ENCODE measurements at places on chromosomes 4 and X. TPM values are rescaled to one million over a fixed set of nuclear protein-coding genes. Genes with fewer than 3 reads are reported as not detected.

GRCh38 chrX:38268011-38268410, 47.3 kb upstream of the SRPX start:
- DNase-seq, result no peak

DNA sequence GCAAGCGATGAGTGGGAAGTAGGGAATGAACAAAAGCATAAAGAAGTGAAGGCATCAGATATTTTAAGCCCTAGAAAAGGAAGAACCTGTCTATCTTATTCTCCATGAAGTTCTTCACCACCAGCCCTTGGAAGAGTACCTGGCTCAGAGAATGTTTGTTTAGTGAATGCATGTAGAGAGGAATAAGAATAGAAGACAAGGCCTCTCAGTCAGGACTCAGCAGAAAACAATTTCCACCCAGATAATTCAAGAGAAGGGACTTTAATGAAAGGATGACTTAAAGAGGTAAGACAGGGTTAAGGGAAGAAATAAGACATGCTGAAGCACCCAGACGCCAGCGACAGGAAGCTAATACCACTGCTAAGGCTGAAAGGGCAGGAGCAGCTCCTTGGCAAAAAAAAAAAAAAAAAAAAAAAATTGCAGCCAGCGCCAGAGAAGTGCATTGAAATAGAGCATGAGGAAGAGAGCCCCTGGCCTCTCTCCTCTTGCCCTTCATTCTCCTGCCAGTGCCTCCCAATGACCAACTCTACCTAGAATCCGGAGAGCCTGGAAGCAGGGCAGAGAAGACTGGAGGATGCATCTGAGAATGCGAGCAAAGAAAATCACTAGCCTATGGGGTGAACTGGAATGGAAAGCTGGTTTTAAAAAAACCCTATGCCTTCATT, 47.2 kb upstream of the RASGEF1B start:
- DNase-seq, result no peak

DNA sequence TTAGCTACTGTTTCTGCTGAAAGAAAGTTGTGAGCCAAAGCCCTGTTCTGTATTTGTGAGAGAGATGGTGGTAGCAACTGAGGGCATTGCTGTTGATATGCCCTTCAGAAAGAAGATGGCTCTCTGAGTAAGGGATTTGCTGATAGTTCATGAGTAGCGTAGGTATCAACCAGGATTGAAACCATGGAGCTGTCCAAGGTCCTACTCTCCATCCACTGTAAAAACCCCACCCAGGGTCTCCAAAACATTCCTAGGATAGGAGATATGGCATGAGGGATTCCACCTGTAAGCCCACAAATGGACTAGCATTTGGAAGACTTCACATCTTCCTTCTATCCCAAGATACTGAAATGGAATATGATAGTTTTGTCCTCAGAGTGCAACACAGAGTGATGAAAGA, 277.1 kb upstream of the PRKX start:
- DNase-seq, result peak; percentile 1

Gene EPHA5
- polyA plus RNA-seq, result 0.59 TPM

Gene SYTL4
- polyA plus RNA-seq, result 7.4 TPM

Data from muscle of leg (tissue), 16 donors.